ENCODE measurements at places on chromosomes 12 and 14.

GRCh38 chr12:119423285-119423684 lies 88.8 kb downstream of the CCDC60 start:
- DNase-seq, result no peak

- peak; percentile 47 for DNase-seq
Measured at GRCh38 chr12:121297435-121297991, 1.0 kb upstream of the CAMKK2 start.

GRCh38 chr12:39813776-39814175 lies 194.2 kb upstream of the ABCD2 start:
- DNase-seq, result no peak

DNA sequence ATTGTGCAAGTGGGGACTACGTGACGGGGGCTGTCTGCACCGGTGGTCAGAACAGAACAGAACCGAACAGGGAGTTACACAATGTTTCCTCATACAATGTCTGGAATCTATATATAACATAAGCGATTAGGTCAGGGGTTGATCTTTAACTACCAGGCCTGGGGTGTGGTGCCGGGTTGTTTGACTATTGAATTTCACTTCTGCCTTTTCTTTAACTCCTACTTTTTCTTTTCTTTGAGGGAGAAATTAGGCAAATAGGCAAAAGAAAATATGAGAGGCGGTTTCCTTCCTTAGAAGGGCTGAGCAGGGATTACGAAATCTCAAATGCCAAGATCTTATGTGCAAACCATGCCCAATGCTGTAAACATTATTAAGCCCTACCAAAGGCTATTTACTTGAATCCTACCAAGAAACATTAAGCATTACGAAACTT lies 140.3 kb downstream of the SLC38A6 start:
- peak; percentile 15 for DNase-seq

DNA sequence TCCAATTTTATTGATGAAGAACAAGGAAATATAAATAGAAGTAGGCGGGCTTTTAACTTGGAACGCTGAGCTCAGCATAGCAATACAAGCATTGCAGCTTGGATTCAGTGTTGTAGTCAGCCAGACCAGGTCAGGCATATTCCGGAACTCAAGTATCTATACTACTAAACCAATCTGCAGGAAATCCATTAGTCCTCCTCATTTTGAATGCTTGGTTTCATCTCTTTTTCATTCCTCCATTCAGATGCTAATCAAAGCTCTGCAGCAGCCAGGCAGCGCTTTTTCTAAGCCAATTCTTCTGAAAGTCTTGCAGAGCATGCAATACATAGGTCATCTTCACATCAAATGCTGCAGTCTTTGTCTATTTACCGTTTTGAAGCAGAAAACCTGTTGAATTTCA lies 49.0 kb downstream of the KIF21A start:
- DNase-seq, result no peak

- DNase-seq, result no peak
Measured at GRCh38 chr14:99892406-99892805, 99.2 kb downstream of the EML1 start.

DNA sequence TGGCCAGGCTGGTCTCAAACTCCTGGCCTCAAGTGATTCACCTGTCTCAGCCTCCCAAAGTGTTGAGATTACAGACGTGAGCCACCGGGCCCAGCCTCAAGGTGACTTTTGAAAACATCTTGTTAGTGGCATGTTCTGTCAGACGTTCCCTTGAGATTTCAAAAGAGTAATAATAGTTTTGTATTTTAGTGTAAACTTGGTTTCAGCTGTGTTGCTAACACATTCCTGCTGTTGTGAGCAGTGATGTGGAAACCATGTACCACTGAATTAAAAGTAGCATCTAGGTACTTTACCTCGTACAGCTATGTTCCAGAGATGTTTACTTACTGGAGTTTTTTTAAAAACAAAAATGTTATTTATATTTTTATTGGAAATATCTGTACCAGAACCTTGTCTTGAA lies 111.3 kb downstream of the AEBP2 start:
- no peak for DNase-seq

DNA sequence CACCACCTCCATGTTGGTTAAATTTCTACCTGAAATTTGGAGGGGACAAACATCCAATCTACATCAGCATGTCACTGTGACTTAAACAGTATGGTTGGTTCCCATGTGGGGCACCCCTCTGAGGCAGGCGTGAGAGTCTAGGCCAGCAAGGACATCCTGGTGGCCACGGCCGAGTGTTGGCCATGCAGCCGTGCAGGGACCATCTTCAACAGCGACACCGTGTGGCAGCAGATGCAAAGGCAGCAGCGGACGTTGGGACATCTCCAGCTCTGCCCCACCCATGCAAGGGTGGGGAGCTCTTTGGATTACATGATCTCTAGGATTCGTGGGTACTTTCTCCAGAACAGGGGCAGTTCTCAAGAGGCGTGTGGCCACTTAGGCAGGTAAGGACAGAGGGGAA lies 49.8 kb downstream of the NOC4L start:
- DNase-seq, result no peak

GRCh38 chr14:37932008-37932407 lies 275.7 kb upstream of the SSTR1 start:
- DNase-seq, result no peak

DNA sequence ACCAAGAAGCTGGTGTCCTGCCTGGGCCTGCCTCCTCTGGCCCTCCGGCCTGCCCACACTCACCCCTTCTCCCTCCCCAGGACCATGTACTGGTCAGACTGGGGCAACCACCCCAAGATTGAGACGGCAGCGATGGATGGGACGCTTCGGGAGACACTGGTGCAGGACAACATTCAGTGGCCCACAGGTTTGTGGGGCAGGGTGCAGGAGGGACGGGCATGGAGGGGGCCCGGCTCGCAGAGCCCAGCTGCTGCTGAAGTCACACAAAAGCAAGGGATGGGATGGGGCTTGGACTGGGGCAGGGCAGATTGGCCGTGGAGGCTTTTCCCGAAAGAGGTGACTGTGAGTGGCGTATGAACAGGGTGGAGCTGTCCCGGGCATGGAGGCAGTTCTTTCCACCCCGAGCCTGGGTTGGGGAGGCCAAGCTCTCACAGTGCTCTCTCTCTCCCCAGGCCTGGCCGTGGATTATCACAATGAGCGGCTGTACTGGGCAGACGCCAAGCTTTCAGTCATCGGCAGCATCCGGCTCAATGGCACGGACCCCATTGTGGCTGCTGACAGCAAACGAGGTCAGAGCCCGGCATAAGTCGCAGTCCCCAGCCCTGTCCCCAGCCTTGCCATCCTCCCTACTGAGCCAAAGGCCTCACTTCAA lies 7.8 kb upstream of the NXPH4 start:
- no peak for DNase-seq

GRCh38 chr14:61479746-61480502 lies 158.5 kb downstream of the PRKCH start:
- peak; percentile 73 for DNase-seq

DNA sequence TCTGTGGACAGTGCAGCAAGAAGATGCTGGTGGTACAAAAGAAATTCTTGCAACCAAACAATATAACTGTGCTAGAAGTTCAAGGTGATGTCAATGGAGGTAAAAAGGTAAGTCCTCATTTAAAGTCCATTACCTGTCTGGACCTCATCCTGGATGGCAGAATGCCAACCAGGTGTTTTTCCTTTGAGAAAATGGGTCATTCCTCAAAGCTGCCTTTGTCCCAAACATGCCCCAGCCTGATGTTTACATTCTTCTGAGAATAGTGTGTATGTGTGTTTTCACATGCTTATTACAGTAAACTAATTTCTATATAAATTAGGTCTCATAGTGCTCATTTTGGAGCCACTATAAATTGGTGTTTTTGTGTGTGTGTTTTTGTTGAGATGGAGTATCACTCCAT lies 24.9 kb downstream of the ACTR6 start:
- DNase-seq, result no peak

DNA sequence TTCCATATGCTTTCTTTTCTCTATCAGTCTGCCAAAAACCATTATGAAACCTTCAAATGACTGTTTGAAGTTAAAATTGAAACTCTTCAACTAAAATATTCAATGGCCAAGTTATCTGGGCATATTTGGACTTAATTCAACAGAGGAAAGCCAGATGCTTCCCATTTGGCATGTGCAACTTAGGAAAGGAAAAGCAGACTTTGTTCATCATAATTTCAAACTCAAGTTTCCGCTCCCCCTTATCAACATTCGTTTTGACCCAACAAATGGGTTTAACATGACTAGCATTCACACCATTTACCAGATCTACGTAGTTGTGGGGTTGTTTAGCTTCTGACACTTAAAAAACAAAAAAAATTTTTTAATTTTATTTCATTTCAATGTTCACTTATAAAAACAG lies 75.7 kb downstream of the PLEKHG7 start:
- DNase-seq, result no peak

- no peak for DNase-seq
Measured at GRCh38 chr12:96211988-96212387, 17.8 kb downstream of the ELK3 start.

GRCh38 chr14:76550534-76550933 lies 174.6 kb downstream of the ESRRB start:
- no peak for DNase-seq

- DNase-seq, result no peak
Measured at GRCh38 chr12:63766498-63766897, 13.2 kb upstream of the RXYLT1 start.

- DNase-seq, result no peak
Measured at GRCh38 chr14:74765721-74766120, 2.6 kb downstream of the YLPM1 start.

DNA sequence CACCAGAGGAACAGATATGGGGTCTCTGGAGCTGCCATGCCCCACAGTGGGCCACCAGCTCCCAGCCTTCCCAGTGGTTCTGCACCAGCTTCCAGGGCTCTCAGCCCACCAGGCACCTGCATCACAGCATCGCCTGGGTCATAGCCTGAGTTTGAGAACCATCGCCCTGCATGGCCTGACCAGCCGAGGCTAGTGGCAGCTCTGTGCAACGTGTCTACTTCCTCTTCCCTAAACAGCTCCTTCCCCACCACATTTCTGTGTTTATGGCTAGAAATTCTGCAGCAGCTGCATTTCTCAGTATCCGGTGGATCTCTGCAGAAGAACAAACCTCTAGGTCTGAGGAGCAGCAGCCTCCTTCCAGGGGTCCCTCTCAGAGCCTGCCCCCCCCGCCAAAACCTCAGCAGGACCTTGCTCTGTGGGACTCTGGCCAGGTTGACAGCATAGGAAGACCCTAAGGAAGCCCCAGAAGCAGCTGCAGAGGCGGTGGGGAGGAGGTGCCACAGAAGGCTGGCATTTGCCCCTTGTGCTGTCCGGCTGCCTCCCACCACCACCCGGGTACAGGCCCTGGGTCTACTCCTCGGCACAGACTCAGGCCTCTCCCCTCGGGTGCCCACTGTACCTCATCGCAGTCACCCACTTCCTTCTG lies 47.7 kb downstream of the PSMA6 start:
- no peak for DNase-seq

- no peak for DNase-seq
Measured at GRCh38 chr12:124507188-124508109, 60.0 kb downstream of the NCOR2 start.

GRCh38 chr12:7093486-7093885 lies 1.2 kb upstream of the C1R start:
- no peak for DNase-seq

DNA sequence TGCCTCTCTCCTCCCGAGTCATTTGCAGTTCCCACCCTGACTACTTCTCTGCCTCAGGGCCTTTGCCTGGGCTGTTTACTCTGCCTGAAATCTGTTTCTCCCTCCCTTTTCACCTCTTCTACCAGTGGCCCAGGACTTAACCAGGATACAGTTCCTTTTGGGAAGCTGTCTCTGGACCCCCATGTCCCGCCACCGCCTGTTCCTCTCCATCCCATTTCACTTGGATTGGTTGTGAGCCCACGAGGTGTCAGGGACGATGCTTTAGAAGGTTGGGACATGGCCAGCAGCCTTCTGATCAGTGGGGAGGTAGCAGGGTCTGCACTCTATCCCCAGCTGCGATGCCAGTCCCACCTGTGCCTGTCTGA lies 51.8 kb downstream of the FAM222A start:
- DNase-seq, result no peak

DNA sequence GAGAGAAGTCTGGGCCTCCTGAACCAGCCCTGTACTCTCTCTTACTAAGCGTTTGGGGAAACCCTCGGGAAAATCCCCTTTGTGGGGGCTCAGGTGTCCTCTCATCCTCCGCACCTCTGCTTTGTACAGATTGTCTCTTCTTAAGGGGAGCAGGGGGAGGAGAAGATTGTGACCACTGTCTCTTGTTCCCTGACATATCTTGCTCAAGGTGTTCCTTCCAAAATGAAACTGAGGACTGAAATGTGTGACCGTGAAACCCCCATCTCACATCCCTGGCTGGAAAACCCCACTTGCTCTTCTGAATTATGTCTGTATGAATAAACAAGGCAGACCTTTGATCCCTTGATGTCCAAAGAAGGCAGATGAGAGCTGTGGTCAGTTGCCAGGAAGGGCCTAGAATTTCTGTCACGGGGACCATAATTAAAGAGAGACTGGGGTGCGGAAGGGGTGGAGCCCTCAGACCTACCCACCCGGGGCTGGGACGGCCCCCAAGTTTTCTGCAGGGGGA lies 369.8 kb downstream of the AACS start:
- DNase-seq, result no peak

GRCh38 chr12:47032644-47033043 lies 46.8 kb upstream of the PCED1B start:
- DNase-seq, result peak; percentile 64

- peak; percentile 90 for DNase-seq
Measured at GRCh38 chr14:36944307-36945010, 227.9 kb downstream of the SLC25A21 start.

DNA sequence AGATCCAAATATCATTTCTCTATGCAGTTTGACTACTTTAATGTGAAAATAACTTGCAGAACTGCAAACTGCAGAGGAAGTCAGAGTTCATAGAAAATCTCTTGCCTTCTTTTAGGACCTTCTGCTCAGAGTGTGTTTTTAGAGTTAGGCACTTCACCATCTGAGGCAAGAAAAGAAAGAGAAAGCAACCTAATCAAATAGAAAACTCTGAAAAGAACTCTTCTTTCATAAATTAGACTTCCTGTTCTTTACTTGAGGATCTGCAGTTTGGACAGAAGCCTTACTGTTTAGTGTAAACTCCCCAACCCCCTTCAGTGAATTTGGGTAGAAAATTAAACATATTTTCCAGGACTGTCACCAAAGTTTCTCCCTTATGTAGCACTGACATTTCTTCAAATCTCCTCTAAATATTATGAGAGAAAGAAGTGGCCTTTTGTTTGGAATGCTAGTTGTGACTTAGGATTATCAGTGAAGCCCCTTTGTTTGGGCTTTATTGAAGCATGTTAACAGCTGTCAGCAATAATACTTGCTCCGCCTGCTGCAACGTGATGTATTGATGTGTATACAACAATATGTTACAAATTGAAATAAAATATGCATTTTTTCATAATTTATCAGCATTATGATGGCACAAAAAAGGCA lies 99.5 kb downstream of the PDZRN4 start:
- DNase-seq, result no peak

DNA sequence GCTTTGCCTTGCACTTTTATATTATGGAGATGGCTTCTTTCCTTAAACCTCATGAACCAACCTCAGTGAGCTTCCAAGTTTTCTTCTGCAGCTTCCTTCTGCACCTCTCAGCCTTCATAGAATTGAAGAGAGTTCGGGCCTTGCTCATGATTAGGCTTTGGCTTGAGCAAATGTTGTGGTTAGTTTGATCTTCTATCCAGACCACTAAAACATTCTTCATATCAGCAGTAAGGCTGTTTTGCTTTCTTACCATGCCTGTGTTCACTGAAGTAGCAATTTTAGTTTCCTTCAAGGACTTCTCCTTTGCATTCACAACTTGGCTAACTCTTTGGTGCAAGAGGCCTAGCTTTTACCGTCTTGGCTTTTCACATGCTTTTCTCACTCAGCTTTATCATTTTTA lies 125.4 kb downstream of the SNAPC1 start:
- DNase-seq, result no peak
